T-helper 22 cell (primary cell): ENCODE measurements at places on chromosomes 4 and X.
A peak's percentile ranks its signal among the peaks of the same experiment; 100 is the strongest.

GRCh38 chrX:40015693-40016092 is 82.1 kb downstream of the BCOR start:
- no peak for DNase-seq

DNA sequence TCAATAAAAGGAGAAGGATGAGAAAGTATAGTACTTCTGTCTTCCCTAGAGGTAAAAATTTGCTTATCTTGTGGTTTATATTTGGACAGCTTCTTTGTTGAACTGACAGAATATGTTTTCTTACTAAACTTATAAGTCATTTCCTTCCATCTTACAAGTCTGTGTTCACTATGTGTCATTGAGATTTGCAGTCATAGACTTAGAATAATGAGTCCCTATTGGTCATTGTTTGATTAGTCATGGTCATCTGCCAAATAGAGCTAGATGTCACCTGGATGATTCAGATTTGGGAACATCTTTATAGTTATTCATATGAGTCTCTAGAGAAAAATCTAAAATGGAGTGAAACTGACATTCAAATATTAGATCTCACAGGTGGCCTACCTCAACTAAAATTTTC is 51.5 kb downstream of the SPATA18 start:
- DNase-seq = no peak

- DNase-seq = no peak
Measured at GRCh38 chr4:9997886-9998285, 23.4 kb downstream of the SLC2A9 start.

GRCh38 chrX:70089604-70090297 is 27.5 kb downstream of the OTUD6A start:
- no peak for DNase-seq

DNA sequence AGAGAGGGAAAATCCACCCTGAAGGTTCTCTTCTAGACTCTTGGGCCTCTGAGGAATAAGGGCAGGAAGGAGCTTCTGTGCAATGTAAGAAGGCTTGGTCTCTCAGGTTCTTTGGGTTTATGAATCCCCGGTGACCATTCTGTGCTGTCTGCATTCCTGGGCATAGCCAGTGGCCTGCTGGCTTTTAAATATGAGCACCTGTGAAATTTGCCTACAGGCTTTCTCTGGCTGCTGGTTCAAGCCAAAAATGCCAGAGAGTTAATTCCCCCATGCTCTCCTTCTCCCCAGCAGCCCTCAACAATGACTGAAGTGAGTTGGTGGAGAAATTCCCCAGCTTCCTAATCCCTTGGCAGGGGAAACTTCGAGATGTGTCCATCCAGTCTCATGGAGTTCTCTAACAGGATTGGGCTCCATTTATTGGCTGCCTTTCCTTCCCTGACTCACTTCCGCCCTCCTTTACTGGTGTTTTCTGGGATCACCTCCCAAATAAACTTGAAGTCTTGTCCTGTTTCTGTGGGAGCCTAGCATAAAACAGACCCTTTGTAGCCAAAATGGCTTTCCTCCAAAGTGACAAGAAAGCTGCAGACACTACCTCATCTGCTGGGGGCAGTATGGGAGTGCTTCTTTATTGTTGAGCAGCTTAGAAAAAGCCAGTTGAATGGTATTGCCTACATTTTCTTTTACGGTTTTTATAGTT is 179.4 kb upstream of the CASK start:
- no peak for DNase-seq

DNA sequence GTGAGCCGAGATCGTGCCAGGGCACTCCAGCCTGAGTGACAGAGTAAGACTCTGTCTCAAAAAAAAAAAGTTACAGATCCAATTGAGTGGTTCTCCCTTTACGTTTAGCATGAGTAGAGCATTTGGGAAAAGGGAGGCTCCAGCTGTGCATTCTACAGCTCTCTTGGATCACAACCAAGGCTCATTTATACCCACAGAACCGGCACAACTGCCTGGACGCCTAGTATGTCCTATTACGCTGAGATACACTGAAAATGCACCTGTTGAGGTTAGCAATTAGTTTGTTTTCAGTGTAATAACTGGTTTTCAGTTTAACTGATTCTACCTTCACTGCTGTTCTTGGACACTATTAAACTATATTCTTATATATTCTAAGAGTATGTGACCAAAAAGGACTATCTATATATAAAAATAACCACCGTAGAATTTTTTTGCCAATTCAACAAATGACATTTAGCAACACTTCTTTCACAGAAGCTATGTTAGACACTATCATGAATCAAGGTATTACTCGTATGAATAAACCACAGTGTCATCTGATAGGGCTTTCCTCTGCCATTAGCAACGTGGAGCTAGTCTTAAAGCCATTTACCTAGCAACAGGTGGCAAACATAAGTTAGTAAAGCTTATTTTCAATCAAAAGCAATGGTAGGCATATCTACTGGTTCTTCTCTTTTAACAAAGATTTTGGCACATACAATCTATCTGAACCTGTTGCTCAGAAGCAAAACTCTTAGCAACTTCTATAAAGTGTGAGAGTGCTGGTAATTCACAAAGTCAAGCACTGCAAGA is 3.6 kb downstream of the OTUD4 start:
- no peak for DNase-seq

- no peak for DNase-seq
Measured at GRCh38 chr4:26257850-26258249, 63.0 kb upstream of the RBPJ start.

GRCh38 chr4:122744229-122744628 is 11.7 kb downstream of the BBS12 start:
- no peak for DNase-seq

GRCh38 chr4:152106113-152106763 is 345.4 kb upstream of the GATB start:
- DNase-seq = no peak

GRCh38 chrX:119990556-119991004 is 47.0 kb upstream of the NKAP start:
- DNase-seq = no peak

- no peak for DNase-seq
Measured at GRCh38 chr4:74449571-74450297, 4.8 kb downstream of the AREG start.

DNA sequence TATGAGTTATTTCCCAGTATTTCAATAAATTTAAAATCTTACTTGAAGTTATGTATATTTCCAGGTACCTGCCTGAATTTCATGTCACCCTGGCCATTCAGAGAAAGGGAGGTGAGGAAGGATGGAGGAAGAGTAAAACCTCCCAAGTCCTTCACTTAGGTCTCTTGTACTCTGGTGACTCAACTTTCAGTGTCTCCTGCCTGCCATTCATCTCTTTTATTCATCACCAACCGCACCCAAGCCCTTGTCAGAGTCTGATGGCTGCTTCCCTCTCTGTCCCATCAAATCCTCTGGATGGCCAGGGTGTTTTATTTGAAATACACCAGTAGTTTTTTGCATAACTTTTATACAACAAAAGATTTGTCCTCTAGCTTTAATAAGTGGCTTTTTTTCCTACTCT is 17.8 kb downstream of the TMPRSS11E start:
- DNase-seq = no peak

DNA sequence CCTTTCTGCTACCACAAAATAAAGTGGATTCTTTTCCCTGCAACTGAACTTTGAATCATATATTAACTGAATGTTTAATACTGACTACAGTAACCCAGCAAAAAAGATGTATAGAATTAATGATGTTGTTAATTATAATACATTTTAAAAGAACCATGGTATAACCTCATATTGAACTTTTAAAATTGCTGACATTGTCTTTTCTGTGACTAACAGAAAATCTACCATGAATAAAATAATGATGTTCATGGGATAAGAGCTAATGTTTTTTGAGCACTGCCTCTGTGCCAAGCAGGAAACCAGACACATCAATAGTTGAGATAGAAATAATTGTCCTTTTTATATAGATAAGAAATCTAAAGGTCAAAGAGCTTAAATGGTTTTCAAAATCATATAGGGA is 691.9 kb downstream of the PDHA2 start:
- DNase-seq = no peak

- DNase-seq = no peak
Measured at GRCh38 chr4:95835672-95836071, 4.2 kb upstream of the PDHA2 start.

DNA sequence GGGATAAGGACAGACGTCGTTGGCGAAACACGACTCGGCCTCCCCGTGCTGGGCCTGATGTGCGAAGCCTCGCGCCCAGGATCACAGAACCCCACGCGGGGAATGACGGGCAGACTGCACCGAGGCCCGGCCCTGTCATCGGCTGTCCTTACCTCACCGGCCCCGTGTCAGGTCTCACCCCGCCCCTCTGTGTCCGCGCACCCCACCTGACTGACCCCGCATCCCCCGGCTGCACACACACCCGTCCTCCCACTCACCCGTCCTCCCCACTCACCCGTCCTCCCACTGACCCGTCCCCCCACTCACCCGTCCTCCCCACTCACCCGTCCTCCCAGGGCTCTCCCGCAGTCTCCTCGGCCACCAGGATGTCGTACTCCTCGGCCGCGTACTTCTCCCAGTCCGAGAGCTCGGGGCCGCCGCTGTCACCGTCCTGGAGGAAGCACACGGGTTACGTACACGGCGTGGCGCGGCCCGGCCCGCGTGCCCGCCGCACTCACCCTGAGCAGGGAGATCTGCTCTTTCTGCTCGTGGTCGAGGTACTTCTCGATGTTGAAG is 19.8 kb upstream of the GTPBP6 start:
- DNase-seq = no peak

GRCh38 chr4:172707622-172708021 is 461.0 kb upstream of the GALNT7 start:
- no peak for DNase-seq

- peak; percentile 77 for DNase-seq
Measured at GRCh38 chr4:112145326-112145789, at the start of gene FAM241A. Gene FAM241A (plus strand): TSS chr4:112145454. CDS start chr4:112145581, 127 bp downstream.

GRCh38 chr4:34181891-34182290 is 2062.4 kb downstream of the ARAP2 start:
- DNase-seq = no peak

GRCh38 chrX:100368167-100368566 is 41.9 kb downstream of the PCDH19 start:
- no peak for DNase-seq
